Endothelial cell (in vitro differentiated cells): ENCODE measurements at places on chromosomes 1 and 21.

- DNase-seq: no peak
Observed at GRCh38 chr1:75550559-75550958, 60.4 kb downstream of the SLC44A5 start.

DNA sequence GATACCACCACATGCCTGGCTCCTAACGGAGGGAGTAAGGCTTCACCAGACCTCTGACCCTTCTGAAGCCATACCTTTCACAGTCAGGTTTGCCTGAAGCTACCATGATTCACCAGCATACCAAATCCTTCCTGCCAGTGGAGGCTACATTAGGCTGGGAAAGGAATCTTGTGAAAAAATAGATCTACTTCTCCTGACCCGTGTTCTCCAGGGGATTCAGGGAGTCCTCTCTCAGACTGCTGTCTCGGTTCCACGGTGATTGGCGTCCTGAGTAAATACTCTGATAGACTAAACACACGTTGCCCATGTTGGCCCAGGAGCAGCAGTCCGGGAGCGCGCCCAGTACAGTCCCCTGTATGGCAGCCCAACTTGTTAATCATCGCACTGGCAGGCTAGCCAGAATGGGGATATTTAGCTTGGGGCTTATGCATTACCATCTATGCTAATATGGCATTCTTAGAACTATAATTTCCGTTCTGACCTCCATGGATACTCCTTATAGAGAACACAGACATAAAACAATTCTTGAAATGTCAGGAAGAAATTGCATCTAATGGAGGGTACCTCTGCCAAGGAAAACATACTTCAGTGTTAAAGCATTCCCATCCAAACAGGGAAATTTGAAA is 173.2 kb downstream of the ROR1 start:
- no peak for DNase-seq

DNA sequence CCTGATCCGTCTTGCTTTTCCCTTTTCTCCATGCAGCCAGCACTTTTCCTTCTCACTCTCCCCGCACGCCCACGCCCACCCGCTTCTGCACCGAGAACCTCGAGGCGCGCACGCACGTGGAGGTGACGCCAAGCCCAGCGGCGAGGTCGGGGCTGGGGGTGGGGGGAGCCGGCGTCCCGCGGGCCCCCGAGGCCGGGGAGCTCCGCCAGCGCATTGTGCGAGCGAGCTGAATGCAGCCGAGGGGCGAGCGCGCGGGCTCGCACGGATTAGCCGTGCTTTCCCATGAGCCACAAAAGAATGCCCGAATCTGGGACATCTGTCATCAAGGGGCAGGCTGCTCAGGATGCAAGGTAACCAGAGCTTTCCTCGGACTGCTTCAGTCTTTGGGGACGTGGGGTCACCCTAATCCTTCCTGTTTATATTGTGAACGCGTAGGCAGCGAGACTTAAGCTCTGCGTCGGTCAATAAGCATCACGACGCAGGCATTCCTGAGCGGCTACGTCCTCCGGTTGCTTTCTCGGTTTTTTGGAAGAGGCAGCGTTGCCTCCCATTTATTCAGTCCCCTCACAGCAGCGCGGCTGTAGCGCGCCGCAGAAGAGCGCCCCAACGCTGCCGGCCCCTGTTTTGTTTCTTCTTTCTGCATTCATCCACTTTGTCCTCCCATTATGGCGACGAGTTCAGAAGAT is 67.3 kb upstream of the AKT3 start:
- peak; percentile 29 for DNase-seq

- peak; percentile 54 for DNase-seq
Observed at GRCh38 chr1:35883635-35884101, 659 bp downstream of the AGO1 start.

DNA sequence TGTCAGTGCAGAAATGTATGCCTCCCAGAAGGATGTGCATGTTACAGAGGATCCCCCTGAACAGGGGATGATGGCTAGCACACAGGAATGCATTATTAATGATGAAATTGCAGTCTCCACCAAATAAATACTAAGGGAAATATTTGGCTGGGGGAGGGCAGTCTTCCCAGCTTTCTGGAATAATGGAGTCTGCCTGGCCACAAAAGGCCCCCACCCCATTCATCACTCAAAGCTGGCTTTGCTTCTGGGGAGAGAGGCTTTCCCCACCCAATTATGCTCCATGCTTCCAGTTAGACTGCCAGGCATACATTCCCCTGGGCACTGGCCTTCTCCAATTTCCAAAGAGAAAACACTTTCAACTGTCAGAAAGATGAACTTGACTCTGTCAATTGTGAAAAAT is 302.7 kb downstream of the SIPA1L2 start:
- DNase-seq: no peak

GRCh38 chr1:174393885-174394284 is 53.9 kb upstream of the GPR52 start:
- no peak for DNase-seq
